WERI-Rb-1 (cell line): ENCODE measurements at places on chromosomes 2 and 18.
A peak's percentile ranks its signal among the peaks of the same experiment; 100 is the strongest.

DNA sequence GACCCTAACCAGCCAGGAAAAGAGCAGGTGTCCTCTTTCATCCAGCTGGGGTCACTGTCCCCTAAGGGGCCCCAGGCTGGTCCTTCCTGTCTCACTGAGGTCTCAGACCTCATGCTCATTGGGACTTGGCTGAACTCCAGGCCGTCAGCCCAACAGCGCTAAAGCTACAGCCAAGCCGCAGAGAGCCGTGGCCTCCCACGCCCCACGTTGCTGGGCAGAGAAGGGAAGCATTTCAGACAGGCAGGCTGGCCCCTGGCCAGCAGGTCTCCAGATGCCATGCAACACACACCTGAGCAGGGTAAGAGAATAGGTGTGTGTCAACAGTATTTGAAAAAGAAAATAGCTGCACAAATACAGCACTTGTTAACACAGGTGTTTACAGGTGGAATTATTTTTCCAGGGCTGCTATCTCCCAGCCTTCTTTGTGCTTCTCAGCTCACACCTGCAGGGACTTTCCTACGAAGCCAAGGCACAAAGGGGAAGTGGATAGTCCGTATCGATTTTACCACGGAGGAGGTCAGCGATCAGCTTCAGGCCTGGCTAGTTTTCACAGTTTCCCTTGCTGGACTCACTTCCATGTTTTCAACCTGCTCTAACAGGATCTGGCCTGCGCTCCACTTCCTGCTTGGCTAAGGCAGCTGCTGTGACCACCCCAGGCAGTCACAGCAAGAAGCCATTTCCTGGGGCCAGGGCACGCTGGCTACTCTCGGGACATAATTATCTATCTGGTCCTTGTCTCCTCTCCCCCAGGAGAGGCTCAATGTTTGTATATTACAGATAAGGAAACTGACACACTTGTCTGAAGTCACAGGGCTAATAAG lies 156.1 kb upstream of the ID2 start:
- peak; percentile 84 for DNase-seq

DNA sequence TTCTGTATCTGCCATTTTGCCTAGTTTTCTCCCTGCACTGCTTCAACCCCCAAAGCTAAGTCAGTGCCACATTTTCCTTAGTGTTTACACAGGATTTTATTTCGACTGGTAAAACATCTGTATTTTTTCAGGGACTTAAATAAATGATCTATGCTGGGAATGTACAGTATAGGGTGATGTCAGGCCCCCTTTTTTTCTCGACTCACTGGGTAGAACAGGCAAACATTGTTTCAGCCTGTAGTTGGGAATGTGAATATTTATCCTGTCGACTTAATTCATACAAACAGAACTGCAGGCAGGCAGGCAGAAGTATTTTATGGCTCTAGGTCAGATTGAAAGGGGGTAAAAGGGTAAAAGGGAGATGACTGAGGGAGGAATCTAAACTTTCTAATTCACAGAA lies 123.5 kb upstream of the ZFP36L2 start:
- no peak for DNase-seq

DNA sequence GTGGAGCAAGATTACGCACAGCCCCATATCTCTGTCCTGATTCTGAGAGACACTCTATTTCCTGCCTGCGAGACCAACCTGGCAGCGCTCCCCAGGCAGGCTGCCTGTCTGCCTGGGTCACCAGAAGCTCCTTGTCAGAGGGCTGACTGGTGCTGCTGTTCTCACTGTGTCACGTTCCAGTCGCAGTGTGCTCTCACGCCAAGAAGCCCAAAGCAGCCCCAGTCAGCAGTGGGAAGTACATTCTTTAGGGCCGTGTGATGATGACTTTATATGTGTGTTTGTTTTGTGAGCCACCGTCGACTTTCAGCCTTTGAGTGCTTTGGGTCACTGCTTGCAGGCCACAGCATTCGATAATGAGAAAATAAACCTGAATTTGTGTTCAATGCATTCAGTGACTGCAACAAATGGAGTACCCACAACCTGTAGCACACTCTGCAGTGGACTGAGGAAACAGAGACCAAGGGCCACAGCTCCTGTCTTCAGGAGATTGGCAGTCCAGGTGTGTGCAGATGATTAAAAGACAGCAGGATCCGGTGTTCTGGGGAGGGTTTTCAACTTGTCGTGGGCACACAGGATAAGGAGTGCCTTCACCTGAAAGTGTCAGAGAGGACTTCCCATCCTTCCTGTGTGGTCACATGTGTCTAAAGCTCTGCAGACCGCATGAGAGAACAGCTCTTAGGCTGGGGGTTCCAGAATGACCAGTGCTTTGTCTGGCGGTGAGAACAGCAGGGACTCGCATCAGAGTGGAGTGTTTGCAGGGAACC lies 4.8 kb downstream of the TNFRSF11A start:
- no peak for DNase-seq

DNA sequence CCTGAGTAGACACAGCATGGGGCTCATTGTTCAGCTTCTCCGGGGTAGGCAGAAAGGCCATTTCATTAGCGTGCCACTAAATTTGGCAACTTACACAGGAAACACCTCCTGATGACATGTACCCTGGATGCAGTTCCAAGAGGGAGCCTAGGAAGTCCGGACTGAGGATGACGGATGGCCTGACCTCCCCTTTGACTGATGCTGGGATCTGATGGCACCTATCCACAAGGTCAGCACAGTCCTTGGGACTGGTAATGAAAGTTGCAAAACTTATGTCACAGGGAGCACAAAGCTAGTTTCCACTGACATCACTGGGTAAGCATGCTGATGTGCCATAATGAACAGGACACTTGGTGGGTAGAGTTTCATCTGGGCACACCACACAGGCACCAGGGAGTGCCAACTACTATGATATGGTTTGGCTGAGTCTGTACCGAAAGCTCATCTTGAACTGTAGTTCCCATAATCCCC lies 126.7 kb upstream of the ARL4C start:
- DNase-seq: no peak

DNA sequence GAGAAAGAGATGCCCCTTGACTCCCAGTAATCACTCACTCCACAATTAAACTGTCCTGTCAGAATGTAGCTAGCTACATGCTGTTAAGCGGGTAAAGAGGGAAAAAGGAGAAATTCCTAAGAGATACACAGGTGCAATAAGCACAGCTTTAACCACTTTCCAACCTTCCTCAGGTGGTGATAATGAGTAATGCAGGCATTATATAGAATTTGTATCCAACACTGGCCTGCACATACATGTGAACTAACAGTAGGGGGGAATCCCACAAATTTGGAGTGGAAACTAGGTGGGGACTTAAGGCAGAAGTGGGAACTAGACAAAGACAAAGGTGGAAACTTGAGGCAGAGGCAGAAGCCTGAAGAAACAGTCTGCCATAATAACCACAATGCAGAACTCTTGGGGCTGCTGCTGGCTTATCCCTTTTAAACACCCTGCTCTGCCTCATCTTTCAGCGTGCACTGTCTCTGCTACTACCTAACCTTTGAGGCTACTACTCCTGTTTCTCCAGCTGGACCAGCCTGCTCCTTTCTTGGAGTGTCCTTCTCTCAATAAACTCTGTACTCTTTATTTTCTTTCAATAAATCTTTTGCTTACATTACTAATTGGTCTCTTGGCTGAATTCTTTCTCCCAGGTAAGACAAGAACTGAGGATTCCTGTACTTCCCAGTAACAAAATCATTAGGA lies 259.7 kb downstream of the PDE11A start:
- DNase-seq: no peak

DNA sequence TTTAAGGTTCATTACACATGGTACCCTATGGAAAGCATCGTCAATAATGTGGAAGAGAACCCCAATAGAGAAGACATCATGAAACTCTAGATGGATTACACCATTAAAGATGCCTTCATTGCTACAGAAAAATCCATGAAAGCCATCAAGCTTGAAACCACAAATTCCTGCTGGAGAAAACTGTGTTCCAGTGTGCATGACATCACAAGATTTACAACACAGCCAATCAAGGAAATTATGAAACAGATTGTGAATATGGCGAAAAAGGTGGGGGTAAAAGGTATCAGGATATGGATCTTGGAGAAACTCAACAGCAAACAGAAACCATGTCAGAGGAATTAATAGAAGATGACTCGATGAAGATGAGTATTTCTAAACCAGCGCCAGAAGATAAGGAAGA lies 200.0 kb downstream of the SLC4A10 start:
- DNase-seq: no peak

GRCh38 chr2:55311444-55311870 lies 42.4 kb upstream of the MTIF2 start:
- no peak for DNase-seq
